ENCODE measurements at places on chromosomes 5 and 9.

DNA sequence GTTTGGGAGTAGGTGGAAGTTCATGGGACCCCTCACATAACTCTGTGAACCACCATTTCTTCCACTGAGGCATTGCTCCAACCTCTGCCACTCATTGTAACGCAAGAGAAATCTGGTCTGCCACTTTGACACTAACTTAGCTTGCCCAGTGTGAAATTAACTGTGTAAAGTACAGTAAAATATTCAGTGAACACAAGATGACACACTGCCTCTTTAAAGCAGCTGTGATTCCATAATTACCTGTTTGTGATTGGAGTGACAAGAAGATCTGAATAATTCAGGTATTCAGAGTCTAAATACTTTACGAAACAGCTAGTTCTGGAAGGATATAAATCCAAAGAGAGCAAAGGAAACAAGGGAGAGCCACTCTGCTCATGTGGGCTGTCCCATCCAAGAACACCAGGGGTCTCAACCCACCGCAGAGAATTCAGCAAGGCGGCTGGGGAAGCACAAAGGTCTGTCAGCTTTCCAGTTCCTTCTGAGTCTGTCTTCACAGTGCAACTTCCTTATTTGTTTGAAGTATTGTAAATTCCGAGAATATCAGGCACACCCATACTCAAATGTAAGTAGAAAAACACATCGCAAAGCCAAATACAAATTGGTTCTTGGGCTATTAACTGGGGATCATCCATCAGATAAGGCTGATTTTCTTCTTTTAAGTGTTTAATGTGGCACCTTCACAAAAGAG, 86.9 kb downstream of the GNAQ start:
- H3K27me3 ChIP-seq, result no peaks in the 10 kb centered on the region
- H3K27ac ChIP-seq, result no peak overlapping the region
- H3K4me1 ChIP-seq, result peaks cover 45% of the 10 kb centered on the region

GRCh38 chr5:175555168-175555785, 76.9 kb downstream of the SFXN1 start:
- no peak for DNase-seq
- H3K4me1 ChIP-seq, result no peaks in the 10 kb centered on the region
- no peaks in the 10 kb centered on the region for H3K27me3 ChIP-seq
- H3K4me3 ChIP-seq, result no peak overlapping the region
- H3K36me3 ChIP-seq, result no peaks in the 10 kb centered on the region

- H3K27ac ChIP-seq, result no peak overlapping the region
- H3K27me3 ChIP-seq, result no peaks in the 10 kb centered on the region
- no peak for DNase-seq
- H3K36me3 ChIP-seq, result no peaks in the 10 kb centered on the region
- no peaks in the 10 kb centered on the region for H3K4me1 ChIP-seq
These were observed 27.2 kb upstream of the SCGB3A1 start for GRCh38 chr5:180618487-180618828.

GRCh38 chr5:157923765-157924164, 64.8 kb upstream of the CLINT1 start:
- no peaks in the 10 kb centered on the region for H3K36me3 ChIP-seq
- no peak for DNase-seq
- H3K4me3 ChIP-seq, result no peak overlapping the region
- no peak overlapping the region for H3K27ac ChIP-seq
- H3K27me3 ChIP-seq, result no peaks in the 10 kb centered on the region

DNA sequence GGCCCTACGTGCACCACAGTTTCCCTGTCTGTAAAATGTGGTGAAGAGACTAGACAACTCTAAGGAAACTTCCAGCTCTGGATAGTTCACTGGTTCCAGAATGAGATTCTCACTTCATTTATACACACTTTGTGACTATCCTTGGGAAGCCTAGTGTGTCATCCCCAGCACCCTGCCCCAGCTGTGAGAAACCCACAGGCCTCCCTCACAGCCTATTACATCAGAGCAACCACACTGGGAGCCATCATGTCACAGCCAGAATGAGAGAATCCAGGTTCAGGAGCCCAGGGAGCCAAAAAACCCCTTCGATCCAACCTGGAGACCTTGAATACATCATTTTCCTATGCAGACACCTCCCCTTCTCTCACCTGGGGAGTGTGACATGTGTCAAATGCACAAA, 21.0 kb upstream of the HAND1 start:
- H3K4me1 ChIP-seq, result no peaks in the 10 kb centered on the region
- no peak for DNase-seq
- H3K4me3 ChIP-seq, result no peak overlapping the region
- H3K27me3 ChIP-seq, result peaks cover 5% of the 10 kb centered on the region
- no peak overlapping the region for H3K27ac ChIP-seq

GRCh38 chr5:51983161-51983560, 599.9 kb downstream of the ISL1 start:
- no peaks in the 10 kb centered on the region for H3K4me1 ChIP-seq
- H3K36me3 ChIP-seq, result no peaks in the 10 kb centered on the region
- no peak overlapping the region for H3K27ac ChIP-seq
- no peak overlapping the region for H3K4me3 ChIP-seq

- H3K27me3 ChIP-seq, result no peaks in the 10 kb centered on the region
- H3K36me3 ChIP-seq, result no peaks in the 10 kb centered on the region
- no peaks in the 10 kb centered on the region for H3K4me1 ChIP-seq
- no peak overlapping the region for H3K27ac ChIP-seq
These were observed 88.5 kb downstream of the PSD2 start for GRCh38 chr5:139884144-139884543.

All from CD4-positive, alpha-beta memory T cell (primary cell).